ENCODE measurements at places on chromosomes 1 and 21.

DNA sequence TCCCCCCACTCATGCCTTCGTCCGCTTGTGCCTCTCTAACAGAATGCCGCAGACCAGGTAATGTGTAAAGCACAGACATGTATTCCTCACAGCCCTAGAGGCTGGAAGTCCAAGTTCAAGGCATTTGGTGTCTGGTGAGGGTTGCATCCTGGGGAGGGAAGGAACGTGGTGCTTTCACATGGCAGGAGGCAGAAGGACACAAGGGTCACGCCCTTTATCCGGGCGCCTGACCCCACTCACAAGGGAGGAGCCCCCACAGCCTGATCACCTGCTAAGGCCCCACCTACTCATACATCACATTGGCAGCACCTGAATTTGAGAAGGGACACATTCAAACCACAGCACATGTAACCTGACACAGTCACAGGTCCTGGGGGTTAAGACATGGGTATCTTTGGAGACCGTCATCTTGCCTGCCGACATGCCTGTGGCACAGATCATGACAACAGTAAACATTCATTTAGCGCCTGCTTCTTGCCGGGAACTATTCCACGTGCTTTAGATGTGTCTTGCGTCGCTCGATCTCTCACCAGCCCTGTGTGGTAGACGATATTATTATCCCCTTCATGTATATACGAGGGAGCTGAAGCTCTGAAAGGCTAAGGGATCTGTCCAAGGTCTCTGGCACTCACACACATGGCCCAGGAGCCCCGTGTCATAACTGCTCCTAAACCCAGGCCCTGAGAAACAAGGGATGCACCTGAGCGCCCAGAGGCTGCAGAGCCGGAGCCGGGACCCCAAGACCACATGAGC is 235.6 kb downstream of the NPHP4 start:
- DNase-seq: no peak

DNA sequence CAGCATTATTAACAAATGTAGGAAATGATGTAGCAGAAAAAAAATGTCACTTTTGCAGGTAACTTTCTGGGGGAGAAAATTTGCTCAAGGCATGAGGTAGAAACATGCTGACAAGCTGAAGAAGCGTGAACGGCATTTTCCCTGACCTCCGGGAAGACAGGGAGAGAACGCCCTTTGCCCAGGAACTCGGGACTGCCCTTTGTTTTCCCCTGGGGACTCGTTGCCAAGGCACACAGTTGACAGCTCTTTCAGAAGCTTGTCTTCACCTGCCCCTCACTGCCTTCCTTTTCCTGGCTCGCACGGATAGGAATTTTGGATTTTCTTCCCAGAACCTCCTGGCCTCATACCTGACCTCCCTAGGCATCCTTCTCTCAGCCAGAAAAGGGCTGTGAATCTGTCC is 52.7 kb upstream of the COA6 start:
- DNase-seq: no peak

- no peak for DNase-seq
These were observed 54.0 kb downstream of the IL12RB2 start for GRCh38 chr1:67361641-67362040.

DNA sequence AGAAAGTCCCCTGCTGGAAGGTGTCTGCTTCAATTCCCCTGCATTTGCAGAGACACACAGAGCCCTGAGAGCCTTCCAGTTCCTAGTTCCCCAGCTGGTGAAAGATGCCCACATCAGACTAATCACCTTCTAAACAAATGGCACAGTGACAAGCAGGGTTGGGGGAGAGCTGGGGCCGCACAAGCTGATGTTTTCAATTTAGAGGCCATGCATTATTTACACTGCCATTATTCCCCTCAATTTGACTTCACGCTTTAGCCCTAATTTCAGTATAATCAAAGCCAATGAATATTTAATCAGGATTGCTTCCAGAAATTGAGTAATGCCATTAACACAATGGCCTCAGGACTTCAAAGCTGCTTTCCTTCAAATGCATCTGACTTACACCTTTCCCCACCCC is 81.5 kb downstream of the BEND5 start:
- DNase-seq: no peak

- DNase-seq: no peak
These were observed 53.8 kb downstream of the PTGS2 start for GRCh38 chr1:186626356-186626932.

DNA sequence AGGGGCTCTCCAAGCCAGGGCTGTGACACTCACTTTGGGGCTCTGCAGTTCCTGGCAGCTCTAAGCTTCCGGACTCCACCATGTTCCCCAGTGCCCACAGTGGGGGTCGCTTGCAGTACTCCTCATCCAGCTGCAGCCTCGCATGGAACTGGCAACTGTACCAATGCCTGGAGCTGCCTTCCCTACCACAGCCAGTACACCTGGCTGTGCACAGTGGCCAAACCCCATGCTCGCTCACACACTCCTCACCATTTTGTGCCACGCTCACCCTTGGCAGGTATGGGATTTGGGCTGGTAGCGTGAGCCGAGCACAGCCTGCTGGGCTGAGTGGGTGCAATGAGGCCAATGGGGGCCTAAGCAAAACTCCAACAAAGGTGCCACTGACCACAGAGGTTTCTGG is 1369.9 kb downstream of the KCNT2 start:
- no peak for DNase-seq

GRCh38 chr1:231924180-231924579 is 297.6 kb downstream of the DISC1 start:
- no peak for DNase-seq

DNA sequence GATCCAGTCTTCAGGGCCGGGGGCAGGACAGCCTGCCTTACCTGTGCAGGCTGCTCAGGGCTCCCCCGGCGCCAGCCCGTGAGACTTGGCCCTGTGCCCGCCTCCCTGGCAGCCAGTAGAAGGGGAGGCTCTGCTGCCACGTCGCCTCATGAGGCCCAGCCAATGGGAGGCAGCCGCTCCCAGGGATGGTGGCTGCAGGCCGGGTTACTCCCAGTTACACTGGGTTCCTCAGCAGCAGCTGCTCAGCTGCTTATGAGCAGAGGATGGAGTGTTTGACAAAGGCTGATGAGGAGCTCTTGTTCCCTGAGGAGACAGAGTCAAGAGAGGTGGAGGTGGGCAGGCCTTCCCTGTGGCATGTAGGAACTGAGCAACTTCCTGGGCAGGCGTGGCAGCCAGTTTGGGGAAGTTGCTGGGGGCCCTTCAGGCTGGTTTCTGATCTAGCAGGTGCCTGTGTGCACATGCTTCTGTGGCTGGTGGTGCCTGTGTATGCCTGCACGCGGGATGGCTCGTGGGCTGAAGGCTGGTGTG is 5.5 kb downstream of the MFSD2A start:
- no peak for DNase-seq

DNA sequence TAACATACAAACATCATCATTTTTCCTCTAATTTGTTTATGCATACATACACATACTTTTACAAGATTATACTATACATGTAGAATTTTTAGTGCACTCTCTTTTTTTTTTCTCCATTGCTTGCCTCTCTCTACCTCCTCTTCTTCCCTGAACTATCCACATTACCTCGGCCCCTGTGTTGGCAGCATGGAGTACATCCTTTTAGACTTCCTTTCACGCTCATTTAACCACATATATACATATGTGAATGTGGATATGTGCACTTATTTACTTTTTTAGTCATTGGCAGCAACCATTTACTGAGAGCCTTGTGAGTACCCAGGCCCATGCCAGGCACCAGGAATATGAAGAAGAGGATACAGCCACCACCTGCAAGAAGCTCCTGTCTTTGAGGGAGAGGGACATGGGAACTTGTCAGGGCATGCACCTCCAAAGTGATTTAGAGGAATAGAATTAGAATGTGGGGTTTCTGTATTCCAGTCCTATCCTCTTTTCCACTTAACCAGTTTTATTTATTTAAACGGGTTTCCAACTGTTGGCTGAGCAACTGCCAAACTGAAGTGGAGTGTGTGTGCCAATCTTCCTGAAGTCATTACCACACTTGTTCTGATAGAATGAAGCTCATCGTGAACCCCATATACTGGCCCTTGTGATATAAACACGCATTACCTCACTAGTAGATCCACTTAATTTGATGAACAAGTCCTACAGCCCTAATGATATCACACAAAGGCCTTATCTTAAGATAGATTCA is 212.6 kb downstream of the TNR start:
- DNase-seq: no peak

- DNase-seq: no peak
These were observed 14.7 kb upstream of the SLC19A1 start for GRCh38 chr21:45556645-45557615.

GRCh38 chr1:162701286-162701685 is 69.0 kb downstream of the DDR2 start:
- DNase-seq: no peak

- peak; percentile 39 for DNase-seq
These were observed 3.4 kb downstream of the PTTG1IP start for GRCh38 chr21:44869781-44870747.

DNA sequence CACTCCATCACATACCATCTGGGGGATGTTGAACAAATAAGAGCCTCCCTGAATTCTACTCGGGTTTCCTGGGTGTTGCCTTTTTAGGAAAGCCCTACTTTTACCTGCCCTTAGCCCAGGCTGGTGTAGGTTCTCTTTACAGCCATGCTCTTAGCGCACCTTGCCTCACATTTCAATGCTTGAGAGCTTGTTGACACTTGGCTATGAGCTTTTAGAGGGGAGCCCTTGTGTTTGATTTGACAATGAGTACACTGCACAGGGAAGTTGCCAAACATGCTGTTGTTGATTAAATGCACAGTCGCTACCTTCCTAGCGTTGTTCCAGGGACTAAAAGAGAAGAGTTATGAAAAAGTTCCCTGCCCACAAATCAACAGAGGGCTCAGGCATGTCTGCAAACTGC is 103.8 kb downstream of the TRABD2B start:
- no peak for DNase-seq

GRCh38 chr21:35020902-35021301 is 28.2 kb downstream of the RUNX1 start:
- no peak for DNase-seq

DNA sequence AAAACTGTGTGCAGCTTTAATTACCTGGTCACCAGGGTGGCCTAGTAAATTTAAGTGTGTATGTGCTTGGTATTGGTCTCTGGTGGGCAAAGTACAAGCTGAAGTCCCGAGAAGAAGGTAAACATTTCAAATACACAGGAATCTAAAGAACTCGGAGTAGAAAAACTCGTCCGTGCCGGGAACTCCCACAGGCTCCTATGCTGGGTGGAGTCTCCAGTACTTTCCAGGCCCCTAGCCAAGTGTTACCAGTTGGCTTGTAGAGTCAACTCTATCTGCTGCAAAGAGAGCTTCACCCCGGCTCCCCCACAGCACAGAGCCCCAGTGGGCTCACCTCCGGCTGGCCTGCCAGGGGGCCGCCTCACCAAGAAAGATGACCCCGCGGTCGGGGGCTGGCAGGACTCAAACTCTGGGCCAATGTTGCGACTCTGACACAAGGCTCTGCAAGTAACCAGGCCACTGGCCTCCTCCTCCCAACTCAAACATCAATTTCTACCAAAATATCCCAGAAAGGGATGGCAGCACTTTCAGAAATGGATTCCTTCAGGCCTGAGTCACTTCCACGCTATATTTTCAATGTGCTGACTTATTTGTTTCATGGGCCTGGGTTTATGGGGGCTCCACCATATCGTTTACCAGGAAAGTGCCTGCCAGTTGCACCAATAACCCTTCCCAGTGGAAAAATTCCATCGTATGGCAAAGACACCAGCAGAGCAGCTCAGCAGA is 73.9 kb downstream of the SLC66A1 start:
- DNase-seq: no peak

DNA sequence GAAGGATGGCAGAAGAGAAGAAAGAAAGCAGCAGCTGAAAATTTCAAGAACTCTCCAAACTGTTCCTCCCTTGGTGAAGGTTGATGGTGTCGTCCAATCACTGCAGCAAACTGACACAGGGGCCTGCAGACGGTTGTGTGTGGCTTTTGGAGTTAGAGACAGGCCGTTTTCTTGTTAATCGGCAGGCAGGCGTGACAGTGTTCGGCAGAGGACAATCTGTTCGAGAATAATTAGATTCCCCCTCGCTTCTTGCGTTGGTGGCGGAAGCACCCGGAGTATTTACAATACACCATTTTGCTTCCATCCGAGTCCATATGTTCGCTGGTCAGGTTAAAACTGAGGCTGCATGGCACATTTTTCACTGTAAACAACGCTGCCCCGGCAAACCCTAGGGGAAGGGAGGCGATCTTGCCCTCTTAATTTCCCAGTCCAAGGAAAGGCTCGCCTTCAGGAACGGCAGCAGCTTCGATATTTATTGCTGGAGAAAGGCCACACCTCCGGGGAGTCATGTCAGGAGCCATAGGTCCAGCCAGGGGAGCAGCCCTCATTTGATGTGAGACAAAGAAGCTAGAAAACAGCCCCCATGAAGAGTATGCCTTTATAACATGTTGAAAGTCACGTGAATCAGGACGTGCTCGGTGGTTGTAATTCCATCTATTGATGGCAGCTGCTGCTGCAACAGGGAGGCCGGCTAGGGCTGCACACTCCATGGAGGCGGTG is 360.1 kb downstream of the SMYD3 start:
- DNase-seq: no peak

- no peak for DNase-seq
These were observed 6.7 kb downstream of the CITED4 start for GRCh38 chr1:40855513-40855912.

DNA sequence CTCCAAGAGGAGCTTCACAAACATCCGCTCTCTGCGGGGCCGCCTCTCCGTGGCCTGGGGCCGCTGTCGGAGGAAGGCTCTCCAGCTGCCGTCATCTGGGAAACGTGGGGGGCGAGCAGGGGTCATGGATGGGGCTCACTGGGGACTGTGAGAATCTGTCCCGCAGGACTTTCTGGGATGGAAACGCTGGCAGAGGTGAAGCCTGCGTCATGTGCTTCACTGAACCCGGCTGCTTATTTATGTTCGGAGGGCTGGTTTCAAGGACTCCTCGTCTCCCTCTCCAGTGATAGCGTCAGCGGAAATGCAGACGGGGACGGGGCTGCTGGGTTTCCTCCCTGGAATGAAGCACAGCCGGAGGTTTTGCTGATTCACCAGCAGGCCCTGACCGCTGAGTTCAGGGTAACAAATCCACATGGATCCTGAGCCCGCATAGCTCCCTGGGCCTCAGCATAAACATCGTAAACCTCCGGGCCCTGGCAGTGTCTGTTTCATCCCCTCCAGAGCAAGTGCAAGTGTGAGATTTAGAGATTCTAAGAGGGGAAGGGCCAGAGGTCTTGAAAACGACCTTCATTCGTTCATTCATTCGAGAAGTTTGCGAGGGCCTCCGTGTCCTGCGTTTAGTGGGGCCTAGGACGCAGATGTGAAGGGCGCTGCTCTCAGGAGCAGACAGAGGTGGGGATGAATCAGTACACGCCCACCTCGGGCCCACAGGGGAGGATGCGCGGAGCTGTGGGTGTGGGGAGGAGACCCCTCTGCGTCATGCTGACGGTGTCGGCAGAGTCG is 7.0 kb upstream of the POFUT2 start:
- DNase-seq: no peak

DNA sequence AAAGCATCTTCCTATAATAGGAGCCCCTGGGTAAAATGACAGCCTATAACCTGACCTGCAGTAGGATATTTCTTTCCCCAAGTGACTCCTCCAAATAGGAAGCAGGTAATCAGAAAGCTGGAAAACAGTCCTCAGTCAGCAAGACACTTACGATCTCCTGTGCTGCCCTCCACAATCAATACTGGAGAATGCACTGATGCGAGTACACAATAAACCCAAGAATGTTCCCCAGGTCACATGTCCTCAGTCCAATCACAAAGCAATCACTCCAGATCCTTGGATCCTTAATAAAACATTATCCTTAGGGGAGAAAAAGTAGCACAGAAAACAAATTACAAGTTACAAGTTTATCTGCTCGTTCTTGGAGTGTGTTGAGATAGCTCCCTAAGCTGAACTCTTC is 233.1 kb downstream of the SLC45A1 start:
- DNase-seq: no peak

GRCh38 chr21:41090981-41091380 is 77.0 kb upstream of the BACE2 start:
- DNase-seq: no peak

Data from CD4-positive, alpha-beta T cell treated with Interleukin-6 at 100 ng/mL for 8 hours (primary cell).